COLO829 (cell line): ENCODE measurements at places on chromosomes 1 and 21.

DNA sequence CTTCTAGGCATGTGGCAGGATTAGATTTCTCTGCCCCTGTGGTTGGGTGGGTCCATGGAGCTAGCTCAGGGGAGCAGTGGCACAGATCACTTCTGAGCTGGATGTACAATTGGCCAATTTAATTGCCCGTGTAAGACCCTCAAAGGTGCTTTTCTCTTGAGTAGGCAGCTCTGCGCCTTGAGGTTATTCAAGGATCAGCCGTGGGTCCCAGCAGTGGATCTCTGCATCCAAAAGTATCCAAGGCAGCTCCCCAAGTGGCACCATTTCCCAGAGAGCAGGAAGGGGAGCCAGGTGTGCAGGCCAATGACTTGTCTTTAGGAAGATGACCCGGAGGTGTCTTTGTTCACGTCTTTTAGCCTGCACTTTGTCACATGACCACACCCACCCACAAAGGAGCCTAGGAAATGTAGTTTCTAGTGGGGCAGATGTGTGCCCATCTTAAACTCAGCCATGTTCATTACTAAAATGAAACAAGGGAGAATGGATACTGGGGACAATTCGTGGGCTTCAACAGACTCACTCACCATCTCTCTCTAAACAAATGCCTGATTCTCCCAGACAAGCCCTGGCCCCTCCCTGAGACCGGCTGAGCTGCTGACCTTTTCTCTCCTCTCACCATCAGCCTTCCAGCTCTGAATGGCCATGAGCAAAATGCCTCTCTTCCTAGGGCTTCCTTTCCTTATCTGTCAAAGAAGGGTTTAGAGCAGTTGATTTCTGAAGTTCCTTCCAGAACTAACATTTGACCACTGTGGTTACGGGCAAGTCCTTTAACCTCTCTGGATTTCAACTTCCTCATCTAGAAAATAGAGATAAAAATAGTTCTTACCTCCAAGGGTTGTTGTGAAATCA is 41.4 kb upstream of the TENT5C start:
- peak; percentile 6 for DNase-seq

GRCh38 chr21:45283035-45283610 is 4.6 kb downstream of the POFUT2 start:
- DNase-seq: no peak

DNA sequence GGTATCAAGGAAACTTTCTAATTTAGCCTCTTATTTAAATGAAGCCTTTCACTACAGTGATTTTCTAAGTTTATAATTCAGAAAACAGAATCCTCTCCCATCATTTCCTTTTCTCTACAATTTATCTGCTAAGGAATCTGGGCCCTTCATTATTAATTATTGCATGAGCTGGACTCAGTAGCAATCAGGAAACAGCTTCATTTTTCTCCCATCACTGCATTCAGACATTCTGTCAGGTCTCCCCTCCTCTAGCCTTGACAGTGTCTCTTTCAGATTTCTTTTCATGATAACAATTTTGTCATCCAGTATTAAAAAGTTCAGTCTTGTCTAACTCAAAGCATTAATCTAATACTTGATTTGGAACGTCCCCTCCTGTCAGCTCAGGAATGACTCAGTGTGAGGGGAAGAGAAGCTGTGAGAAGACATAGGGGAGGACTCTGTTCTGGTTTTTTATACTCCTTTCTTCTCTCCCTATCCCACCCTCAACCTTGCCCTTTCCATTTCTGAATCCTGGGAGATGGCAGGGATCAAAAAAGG is 28.1 kb downstream of the SLC44A5 start:
- peak; percentile 15 for DNase-seq

DNA sequence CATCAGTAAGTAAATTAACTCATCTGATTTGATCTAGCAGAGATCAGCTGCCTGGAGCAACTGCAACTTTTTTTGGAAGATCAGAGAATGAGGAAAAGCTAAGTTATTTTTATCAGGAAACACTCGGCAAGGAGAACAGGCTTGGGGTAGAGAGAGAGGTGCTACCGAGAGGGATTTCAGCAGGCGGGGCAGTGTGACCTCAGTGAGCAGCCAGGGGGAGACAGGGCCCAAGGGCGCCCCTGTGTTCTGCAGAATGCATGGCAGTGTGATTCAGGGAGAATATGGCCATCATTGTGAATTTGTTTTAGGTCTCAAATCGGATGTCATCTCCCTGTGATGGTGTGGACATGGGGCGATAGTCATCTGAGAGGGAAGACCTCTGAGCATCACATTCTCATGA is 484.1 kb upstream of the VAMP3 start:
- DNase-seq: no peak

GRCh38 chr1:175687622-175688415 is 55.6 kb downstream of the TNR start:
- DNase-seq: no peak

DNA sequence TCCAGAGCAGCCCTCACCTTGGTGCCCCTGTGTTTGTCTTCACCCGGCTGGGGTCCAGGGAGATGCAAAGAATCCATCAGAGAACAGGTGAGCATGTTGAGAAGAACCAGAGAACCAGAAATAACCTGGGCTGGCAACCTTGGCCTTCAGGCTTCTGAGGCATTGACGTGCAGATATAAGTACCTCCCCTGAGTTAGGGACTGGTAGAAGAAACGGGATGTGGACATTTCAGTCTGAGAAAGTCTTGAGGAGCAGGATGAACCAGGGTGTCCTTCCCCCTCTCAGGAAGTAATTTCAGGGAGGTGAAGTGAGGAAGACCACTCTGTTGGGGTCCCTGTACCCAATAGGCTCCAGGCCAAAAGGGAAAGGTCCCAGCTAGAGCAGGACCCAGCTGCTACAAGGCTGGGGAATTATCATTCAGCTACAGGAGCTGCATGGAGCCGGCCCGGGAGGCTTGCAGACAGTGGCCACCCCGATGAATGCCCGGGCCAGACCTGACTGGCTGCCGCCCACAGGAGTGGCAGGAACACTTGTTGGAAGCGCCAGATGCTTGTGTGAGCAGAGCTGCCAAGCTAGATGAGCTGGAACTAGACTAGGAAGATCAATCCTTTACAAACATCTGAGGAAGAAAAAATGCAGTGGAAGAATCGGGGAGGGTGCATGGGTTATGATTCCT is 1.7 kb upstream of the AURKAIP1 start:
- no peak for DNase-seq

DNA sequence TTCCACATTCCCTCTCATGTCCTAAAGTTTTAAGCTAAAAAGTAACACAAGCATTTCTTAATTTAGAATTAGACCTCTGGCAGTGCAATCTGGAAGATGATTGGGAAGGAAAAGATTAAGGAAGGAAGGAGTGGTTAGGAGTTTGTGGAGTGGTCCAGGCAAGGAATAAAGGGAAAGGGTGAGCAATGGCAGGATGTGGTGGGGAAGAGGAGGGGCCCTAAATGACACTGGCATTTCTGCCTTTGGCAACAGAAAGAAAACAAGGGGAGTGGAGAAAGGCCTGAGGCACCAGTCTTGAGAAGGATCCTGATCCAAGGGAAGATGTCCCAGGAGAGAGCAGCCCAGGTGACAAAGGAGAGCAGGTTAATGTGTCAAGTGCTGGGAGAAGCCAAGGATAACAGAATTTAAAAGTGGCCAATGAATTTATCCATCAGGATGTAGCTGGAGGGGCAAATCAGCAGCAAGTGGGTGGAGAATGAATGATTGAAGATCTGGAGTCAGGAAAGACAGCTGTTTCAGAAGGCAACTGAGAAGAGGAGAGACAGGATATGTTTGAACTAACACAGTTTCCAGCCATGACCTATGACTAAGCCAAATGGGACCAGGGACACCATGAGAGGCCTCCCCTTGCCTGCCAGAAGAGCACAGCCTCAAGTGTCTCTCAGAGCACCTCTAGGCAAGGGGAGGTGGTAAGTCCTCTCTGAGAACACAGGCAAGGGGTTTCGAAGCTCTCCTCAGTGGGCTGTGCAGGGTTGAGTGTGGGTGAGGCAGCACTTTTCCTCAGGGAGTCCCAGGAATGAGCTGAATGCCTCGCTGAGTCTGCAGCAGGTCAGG is 20.9 kb upstream of the LY9 start:
- DNase-seq: no peak

DNA sequence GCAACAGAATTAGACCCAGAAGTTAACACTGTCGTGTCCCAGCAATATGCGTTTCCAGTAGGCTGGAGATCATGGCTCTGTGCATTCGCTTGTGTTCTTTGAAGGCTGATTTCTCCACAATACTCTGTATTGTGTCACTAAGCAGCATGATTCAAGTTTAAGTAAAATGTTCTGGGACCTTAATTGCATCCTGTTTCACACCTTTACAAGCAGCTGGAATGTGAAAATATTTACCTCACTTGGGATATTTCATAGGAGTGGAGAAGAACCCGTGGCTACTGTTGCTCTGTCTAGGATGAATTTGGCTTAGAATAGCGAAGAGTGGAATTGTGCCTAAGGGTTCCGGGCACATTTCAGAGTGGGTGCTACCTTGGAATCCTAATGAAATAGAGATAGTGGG is 6.3 kb downstream of the PTGFRN start:
- no peak for DNase-seq

DNA sequence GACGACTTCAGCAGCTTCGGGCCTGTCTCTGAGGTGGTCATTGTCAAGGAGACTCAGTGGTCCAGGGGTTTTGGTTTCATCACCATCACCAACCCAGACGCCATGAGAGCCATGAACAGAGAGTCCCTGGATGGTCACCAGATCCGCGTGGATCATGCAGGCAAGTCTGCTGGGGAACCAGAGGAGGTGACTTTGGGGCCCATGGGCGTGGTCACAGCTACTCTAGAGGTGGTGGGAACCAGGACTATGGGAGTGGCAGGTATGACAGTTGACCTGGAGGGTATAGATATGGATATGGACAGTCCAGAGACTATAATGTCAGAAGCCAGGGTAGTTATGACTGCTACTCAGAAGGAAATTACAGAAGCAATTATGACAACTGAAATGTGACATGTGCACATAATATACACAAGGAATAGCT is 19.3 kb upstream of the METTL13 start:
- no peak for DNase-seq

- no peak for DNase-seq
These were observed 98.4 kb downstream of the MAGI3 start for GRCh38 chr1:113488576-113489177.

GRCh38 chr1:19080721-19081120 is 124.2 kb upstream of the IFFO2 start:
- no peak for DNase-seq

GRCh38 chr1:67383999-67384638 is 46.1 kb downstream of the SERBP1 start:
- no peak for DNase-seq

DNA sequence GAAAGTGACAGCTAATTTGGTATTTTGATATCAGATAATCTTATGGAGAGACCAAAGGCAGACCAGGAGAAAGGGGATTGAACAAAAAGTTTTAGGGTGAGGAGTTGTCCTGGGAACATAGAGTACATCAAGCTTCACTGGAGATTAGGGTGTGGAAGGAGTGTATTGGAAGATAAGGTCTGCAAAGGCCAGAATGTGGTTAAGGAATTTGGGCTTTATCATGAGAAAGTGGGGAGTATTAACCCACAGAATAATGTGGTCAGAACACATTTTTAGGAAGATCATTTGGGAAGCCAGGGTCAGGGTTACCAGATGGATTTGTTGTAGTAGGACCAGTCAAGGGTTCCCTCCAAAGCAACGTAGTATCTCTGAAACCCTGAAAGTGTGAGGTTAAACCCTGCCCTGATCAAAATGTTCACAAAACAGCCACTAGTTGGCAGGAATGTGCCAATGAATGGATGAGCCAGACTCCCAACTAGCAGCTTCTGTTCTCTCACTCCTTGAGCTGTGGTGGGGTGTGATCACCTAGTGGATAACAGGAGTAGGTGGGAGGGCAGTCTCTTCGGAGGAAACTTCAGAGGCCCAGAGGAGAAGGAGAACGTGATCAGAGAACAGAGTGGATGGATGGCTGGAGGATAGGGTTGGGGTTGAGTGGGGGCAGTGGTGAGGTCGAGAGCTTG is 35.8 kb downstream of the SLC2A1 start:
- peak; percentile 65 for DNase-seq
